ENCODE measurements at places on chromosomes 6 and 20. TPM values are rescaled to one million over a fixed set of nuclear protein-coding genes. Genes with fewer than 3 reads are reported as not detected.

WFDC12 gene
- total RNA-seq, result not detected

BTN1A1 gene
- total RNA-seq, result not detected

CST5 gene
- total RNA-seq, result not detected

DOK5 gene
- not detected for total RNA-seq

ENPP4 gene
- 25.0 TPM for total RNA-seq

PLCB4 gene
- 0.05 TPM for total RNA-seq

SRSF3 gene
- total RNA-seq, result 447 TPM
